A549 treated with dexamethasone at 1 μM for 4 hours (cell line): ENCODE measurements at places on chromosomes 1 and 21. TPM values are rescaled to one million over a fixed set of nuclear protein-coding genes. Genes with fewer than 3 reads are reported as not detected.

Gene TMEM200B
- total RNA-seq: 0.05 to 0.11 TPM (median 0.06 TPM) in 5 replicates

Gene VWA5B1
- total RNA-seq: not detected in 5 replicates

Gene ARMH1
- 0.35 to 1.2 TPM (median 0.71 TPM) in 5 replicates for total RNA-seq

Gene HES4
- 21.4 to 44.8 TPM (median 36.2 TPM) in 5 replicates for total RNA-seq

Gene MPL
- total RNA-seq: 0.15 to 0.25 TPM (median 0.16 TPM) in 3 of 5 replicates, not detected in the others

Gene RSBN1
- 3.0 to 4.6 TPM (median 4.3 TPM) in 5 replicates for total RNA-seq

Gene CD1D
- 0.03 to 0.06 TPM (median 0.05 TPM) in 4 of 5 replicates, not detected in the other for total RNA-seq
